Activated effector memory CD4-positive, alpha-beta T cell treated with Interleukin-2 at 50 U/mL for 16 hours (primary cell): ENCODE measurements at places on chromosomes 11 and 22.

- no peak for DNase-seq
Measured at GRCh38 chr11:111297696-111298095, 650 bp upstream of the POU2AF3 start.

- DNase-seq = no peak
Measured at GRCh38 chr11:92083123-92083522, 141.5 kb upstream of the FAT3 start.

- no peak for DNase-seq
Measured at GRCh38 chr22:39384750-39385480, 14.7 kb upstream of the TAB1 start.

- DNase-seq = no peak
Measured at GRCh38 chr11:100866453-100866852, 179.4 kb downstream of the ARHGAP42 start.

GRCh38 chr11:5546457-5546856 lies 1.9 kb downstream of the OR52H1 start:
- DNase-seq = no peak

DNA sequence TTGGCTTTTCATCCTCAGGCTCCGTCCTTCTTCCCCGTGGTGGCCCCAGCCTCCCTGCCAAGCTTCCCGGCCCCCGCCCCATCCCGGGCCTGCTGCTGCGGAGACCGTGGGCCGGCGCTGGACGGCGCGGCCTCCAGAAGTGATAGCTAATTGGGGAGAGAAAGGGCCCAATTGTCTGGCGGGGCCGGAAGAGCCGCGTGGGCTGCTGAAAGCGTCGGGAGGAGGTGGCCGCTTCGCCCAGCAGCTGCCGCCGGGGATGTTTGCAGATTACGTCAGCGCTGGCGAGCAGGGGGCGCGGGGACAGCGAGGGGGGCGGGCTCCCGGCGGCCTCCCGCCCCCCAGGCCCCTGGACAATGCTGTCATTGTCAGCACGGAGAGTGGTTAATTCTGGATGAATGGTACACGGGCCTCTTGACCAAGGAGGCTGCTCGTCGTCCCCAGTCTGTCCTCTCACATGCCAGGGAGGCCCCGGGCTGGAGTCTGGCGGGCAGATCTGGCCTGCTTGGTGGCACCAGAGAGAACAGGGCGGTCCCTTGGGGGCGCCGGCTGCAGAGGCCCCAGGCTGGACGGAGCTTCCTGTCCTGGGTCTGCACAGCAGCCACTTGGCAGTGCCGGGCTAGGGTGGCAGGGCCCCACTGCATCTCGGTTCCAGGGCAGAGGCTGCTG lies 1.6 kb downstream of the SMIM38 start:
- DNase-seq = no peak

GRCh38 chr11:105862736-105863367 lies 159.2 kb downstream of the MSANTD4 start:
- DNase-seq = no peak

GRCh38 chr22:31764785-31765184 lies 11.0 kb downstream of the DEPDC5 start:
- no peak for DNase-seq

GRCh38 chr11:41486424-41486823 lies 27.0 kb upstream of the LRRC4C start:
- DNase-seq = no peak

GRCh38 chr11:126512251-126512650 lies 156.8 kb downstream of the ST3GAL4 start:
- no peak for DNase-seq

DNA sequence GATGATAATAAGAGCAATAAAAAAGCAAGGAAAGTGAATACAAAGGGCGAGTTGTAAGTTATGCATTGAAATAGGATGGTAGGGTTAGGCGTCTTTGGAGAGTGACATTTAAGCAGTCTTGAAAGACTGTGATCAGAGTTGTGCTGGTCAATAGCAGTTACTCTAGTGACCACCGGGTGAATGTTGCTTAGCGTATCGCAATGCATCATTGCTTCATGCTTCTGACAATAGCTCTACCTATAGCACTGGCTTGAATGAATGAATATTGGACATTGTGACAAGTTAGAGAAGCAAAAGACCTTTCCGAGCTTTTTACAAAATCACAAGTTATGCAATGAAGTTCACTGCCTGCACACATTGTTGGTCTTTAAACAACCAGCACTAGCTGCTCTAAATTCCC lies 7.7 kb upstream of the OR8B12 start:
- no peak for DNase-seq

DNA sequence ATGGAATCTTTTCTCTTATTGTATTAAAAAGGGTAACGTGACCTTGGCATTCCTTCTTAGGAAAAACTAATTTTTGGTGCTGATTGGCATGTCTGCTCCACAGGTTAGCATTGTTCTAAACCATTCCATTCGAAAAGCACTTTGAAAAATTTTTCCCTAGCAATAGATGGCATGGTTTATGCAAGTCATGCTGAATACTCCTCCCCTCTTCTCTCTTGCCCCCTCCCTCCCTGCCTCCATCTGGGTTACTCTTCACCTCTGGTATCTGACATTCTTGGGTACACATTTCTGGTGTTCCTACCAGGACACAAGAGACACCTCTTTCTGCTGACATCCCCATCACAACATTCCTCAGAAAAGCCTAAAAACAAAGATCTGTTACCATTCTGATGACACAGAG lies 1.5 kb upstream of the SLC22A25 start:
- DNase-seq = no peak

DNA sequence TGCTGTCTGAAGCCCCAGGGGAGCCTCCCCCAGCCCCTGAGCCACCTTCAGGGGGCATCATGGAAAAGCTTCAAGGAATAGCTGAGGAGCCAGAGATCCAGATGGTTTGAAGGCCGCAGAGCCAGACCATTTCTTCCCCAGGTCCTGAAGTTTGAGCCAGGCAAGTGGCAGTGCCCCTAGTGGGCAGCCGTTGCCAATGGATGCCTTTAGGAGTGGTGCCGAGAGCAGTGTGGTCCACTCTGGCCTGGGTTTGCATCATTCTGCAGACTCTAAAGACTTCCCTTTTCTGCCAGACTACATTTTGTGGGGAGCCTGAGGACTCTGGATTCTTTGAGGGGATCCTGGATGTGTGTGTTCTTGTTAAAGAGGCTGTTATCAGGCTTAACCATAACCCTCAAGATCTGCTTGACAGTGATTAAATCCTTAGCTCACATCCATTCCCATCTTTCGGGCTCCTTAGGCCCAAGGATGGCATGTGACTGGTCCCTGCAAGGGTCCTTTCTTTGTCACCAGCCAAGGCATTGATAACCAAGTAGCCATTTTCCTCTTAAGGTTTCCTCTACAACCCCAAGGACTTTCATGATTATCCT lies 13.1 kb downstream of the HINFP start:
- DNase-seq = no peak

- DNase-seq = no peak
Measured at GRCh38 chr11:93579187-93579751, 36.1 kb upstream of the SMCO4 start.

DNA sequence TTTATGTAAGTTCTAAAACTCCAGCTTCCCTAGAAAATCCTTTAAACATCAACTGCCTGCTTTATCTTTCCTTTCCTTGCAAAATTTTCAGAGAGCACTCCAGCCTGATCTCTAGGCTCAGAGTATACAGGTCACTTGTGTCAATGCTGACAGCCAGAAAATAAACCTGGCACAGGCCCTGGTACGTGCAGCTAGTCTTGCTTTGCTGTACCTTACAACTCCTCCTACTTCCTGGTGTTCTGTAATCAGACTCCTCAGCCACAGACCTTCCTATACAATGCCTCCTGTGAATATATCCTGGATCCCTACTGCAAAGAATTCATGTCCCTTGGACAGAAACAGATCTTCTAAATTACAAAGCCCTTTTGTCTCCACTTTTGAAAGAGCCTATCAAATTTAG lies 24.2 kb upstream of the TMEM123 start:
- DNase-seq = no peak

- DNase-seq = no peak
Measured at GRCh38 chr11:8230178-8230859, 33.4 kb downstream of the LMO1 start.

DNA sequence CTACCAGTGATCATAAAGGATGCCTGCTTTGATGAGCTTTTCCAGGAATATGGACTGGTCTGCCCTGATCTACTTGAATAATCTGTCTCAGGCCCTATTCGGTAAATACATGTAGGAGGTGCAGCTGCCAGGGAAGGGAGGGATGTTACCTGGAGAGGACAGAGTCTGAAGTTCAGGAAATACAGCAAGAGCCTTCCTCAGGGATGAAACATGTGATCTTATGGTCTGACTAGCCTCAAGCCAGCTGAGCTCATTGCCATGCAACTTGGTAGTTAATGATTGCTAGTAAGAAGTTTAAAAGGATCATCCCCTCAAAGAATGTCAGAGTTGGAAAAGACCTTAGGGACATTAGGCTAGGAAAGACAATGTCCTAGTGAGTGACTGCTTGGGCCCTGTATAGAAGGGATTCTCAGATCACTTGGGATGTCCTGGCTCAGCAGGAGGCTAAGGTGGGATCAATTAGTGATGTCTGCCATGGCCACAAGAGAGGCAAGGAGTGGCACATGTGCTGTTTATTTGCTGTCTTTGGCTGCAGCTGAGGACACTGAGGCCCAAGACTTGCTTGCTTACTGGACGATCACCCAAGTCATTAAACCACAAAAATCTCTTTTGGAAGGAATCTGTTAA lies 18.5 kb downstream of the PTPRJ start:
- no peak for DNase-seq

GRCh38 chr11:75265851-75266531 lies 25.4 kb downstream of the TPBGL start:
- DNase-seq = no peak

GRCh38 chr11:13288375-13289029 lies 10.9 kb downstream of the BMAL1 start:
- no peak for DNase-seq
